Right kidney (tissue), 9 donors: ENCODE measurements at places on chromosomes 13 and 19.
A peak's percentile ranks its signal among the peaks of the same experiment; 100 is the strongest.

GRCh38 chr19:15563325-15563794, 51.7 kb upstream of the CYP4F8 start:
- DNase-seq = peak; percentile 18

GRCh38 chr13:74839656-74840055, 642.3 kb downstream of the TBC1D4 start:
- no peak for DNase-seq

DNA sequence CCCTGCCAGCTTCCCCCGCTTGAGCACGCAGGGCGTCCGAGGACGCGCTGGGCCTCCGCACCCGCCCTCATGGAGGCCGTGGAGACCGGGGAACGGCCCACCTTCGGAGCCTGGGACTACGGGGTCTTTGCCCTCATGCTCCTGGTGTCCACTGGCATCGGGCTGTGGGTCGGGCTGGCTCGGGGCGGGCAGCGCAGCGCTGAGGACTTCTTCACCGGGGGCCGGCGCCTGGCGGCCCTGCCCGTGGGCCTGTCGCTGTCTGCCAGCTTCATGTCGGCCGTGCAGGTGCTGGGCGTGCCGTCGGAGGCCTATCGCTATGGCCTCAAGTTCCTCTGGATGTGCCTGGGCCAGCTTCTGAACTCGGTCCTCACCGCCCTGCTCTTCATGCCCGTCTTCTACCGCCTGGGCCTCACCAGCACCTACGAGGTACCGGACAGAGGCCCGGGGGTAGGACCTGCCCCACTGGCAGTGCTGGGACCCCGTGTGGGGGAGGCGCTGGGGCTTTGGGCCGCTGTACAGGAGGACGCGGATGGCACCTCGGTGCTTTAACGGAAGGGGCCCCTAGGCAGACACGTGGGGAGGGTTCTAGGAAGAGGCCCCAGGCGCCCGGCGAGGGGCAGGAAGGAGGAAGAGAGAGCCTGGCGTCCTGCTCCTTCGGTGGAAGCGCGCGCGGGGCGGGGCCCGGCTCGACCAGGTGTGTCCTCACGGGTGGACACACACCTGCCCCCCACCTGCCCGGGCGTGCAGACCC, 681 bp downstream of the SLC5A5 start:
- DNase-seq = no peak

DNA sequence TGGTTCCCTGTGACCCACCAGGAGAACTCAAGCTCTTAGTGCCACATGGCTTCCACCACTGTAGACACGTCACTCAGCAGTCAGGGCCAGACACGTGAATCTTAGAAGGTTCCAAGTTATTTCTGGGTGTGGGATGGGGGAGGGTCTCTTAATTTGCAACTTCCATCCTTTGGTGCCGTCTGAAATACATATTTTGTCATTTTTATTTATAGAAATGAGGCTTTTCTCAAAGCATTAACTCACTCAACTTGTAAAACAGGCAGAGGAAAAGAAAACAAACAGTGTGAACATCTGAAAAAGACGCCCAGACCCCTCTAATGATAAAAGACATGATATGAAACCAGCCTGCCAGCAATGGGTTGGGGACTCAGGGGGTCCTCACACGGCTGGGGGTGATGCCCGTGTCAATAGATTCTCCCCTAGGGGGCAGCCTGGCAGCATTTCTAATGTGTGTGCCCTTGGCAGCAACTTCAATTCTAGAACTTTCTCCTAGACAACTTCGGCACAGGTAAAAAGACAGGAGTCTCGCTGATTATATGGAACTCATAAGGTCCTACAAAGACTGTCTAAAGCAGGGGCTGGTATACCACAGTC, 15.4 kb downstream of the PIP5K1C start:
- DNase-seq = no peak

- DNase-seq = no peak
Measured at GRCh38 chr19:49475995-49476880, 2.2 kb downstream of the FLT3LG start.

DNA sequence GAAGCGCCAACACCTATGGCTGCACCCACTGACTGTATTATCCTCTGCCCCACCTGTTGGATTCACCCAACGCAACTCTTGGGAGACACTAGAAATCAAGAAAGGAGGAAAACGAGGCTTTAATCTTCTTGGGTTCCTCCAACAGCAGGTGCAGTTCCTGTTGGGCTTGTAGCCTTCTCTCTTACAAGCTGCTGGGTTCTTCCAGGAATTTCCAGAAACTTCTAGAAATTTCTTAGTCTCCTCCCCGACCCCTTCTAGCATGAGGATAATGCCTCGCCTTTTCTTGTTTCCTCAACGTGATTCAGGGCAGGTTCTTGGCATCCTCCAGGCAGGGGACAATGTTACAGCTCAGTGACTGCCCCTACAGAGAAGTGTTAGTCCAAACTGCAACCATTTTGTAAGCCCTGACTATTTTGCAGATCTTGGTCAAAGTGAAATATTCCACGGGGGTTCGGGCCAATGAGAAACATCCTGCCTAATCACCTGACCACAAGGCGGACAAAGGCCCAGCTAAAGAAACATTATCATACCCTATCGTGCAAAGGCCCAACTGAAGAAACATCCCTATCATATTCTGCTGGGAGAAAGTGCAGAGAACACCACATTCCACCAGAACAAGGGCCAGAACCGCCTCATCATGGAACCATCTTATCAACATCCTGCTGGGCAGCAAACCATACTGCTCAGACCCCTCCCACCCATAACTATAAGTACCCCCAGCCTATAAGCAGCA, 614 bp upstream of the PNMA8A start:
- DNase-seq = no peak

- no peak for DNase-seq
Measured at GRCh38 chr13:33345842-33346241, 60.3 kb upstream of the STARD13 start.

DNA sequence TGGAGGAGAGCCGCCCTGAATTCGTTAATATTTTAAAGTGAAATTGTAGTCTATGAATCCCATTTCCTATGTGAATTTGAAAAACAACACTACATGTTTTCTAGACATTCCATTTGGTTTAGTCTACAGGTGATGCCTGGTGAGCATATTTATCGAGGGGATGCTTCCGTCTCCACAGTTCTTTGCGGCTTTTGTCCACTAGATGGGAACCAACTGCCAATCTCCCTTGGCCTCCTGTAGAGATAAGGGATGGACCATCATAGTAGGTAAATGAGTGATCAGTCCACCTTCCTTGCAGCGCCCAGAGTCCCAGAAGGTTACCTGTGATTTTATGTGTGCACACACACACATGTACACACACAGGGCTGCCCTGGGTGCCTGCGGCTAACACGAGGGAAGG, 289.8 kb upstream of the SOX21 start:
- DNase-seq = no peak

DNA sequence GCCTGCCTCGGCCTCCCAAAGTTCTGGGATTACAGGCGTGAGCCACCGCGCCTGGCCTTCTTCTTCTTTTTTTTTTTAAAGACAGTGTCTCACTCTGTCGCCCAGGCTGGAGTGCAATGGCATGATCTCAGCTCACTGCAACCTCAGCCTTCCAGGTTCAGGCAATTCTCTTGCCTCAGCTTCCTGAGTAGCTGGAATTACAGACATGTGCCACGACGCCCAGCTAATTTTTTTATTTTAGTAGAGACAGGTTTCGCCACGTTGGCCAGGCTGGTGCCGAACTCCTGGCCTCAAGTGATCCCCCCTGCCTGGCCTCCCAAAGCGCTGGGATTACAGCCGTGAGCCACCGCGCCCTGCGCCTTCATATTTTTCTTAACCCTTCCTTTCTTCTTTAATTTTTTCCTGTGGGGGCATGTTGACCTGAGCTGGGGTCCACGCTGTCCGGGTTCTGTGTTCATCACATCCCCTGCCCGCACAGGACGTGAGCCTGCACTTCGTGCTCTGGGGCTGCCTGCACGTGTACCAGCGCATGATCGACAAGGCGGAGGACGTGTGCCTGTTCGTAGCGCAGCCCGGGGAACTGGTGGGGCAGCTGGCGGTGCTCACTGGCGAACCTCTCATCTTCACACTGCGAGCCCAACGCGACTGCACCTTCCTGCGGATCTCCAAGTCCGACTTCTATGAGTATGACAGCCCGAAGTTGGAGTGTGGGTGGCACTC, 14.1 kb downstream of the PNPLA6 start:
- no peak for DNase-seq

DNA sequence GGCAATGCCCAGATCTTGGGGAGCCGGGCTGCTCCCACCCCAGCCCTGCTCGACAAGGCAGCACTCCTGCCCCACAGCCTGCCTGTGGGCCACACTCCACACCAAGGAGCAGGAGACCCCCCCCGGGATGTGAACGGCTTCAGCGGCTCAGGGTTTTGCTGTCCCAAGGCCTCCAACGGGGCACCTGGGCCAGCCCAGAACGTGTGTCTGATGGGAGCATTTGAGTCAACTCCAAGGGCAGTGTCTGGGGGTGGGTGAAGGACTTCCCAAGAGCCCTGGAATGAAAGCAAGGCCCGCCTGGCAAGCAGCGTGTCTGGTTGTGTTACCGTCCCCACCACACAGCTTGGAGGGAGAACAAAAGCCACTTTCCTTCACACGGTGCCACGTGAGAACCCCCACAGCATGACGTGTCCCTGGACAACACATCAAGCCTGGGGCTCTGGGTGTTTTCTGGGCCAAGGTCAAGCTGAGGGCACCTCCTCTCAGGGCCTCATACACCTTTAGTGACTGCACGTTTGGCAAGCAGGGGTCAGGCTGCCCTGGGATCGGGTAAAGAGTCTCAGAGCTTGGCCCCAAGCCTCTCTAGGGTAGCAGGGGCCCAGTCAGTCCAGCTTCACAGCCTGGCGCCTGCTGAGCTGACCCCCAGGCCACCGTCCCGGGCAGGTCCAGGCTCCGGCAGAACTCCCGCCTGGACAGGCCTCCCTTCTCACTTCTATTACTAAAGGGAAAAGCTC, 6.0 kb downstream of the C13orf46 start:
- no peak for DNase-seq

DNA sequence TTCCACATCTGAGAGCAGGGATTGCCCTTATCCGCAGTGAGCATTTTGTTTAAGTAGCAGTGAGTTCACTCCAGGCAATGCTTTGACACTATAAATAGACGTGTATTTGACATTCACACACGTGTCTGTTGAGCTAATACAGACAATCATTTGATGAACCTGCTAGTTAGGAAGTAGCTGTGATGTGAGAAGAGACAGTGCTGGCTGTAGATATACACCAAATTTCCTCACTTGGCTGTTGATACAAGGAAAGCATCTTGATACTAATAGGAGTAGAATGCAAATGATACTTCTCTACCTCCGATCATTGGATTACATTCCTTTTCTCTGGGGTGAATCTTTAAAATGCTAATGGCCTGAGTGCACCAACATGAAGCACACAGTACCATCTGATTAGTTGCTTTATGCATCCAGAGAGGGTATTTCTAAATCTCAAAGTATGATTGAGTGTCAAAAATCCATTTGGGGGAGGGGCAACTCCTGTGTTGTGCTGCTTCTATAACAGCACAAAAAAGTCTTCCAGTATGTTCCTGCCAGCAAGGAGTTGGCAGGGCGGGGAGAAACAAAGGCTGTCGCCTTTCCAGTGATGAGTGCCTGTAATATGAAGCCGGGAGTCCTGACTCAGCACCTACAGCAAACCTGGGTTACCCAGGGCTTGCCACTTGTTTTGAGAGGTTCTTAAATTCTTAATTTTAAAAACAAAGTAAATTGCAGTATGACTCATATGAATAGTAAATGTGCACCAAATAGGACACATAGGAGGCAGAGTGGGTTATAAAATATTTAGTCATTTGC, 7.0 kb downstream of the CUL4A start:
- no peak for DNase-seq

DNA sequence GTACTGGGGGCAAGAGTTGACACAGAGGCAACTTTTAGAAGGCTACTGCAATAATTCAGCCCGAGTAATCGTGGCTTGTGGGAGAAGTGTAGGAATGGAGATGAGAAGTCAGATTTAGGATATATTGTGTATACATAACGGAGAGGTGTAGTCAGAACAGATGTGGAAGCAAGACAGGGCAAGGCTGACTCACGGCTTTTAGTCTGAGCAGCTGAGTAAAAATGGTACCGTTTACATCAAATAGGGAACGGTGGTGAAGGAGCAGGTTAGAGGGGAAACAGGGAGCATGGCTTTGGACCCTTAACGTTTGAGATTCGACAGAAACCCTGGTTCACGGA, 796 bp upstream of the LSM14A start:
- DNase-seq = no peak
